ENCODE measurements at places on chromosomes 5 and 9.

GRCh38 chr5:159814805-159815585 is 101.3 kb upstream of the ADRA1B start:
- no peak for DNase-seq

DNA sequence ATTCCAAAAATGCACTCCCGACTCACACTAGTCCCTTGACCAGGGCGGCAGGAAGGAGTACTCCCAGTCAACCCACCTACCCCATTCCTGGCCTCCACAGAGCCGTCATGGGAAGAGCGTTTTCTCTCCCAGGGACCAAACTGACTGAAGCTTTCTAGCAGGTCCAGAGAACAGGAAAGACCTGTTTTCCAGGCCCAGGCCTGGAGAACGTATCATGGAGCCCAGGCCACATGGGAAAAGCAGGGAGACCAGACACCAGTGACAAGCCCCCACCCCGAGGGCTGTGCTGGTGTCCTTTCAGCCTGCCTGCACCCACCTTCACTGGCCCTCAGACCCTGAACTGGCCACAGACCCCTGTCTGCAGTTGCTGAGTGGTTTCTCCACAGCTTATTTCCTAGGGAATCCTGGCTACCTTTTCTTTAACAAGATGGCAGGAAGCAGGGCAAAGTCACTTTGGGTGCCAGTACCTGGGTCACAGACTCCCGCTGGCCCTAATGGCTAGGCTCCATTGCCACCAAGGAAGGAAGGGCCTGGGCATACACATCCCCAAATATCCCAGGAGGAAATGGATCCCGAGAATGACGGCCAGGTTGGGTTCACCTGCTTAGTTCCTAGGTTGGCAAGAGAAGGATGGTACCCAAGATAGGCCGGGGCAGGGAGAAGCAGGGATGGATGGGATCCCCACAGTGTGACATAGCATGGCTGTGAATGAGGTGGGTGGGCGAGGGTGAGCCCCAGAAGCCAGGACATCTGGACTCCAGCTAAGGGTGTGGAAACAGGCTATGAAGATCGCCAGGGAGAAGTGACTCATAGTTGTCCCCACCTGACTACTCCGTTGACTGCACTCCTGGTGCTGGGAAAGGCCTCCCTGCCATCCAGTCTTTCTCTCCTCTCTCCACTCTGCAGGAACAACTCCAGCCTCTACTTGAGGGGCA is 12.2 kb downstream of the CCNI2 start:
- DNase-seq, result no peak

DNA sequence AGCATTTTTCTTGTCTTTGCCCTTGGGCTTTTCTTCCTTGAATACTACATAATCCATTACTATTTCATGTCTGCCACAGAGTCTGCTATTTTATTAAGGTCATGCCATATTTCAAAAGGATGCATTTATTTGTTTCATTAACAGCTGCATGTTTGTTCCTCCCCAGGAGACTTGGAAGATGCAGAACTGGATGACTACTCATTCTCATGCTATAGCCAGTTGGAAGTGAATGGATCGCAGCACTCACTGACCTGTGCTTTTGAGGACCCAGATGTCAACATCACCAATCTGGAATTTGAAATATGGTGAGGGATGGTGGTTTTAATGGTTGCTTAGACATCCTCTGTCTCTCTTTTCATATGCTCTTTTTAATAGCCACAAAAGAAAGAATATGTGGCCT is 4.0 kb downstream of the IL7R start:
- DNase-seq, result no peak

DNA sequence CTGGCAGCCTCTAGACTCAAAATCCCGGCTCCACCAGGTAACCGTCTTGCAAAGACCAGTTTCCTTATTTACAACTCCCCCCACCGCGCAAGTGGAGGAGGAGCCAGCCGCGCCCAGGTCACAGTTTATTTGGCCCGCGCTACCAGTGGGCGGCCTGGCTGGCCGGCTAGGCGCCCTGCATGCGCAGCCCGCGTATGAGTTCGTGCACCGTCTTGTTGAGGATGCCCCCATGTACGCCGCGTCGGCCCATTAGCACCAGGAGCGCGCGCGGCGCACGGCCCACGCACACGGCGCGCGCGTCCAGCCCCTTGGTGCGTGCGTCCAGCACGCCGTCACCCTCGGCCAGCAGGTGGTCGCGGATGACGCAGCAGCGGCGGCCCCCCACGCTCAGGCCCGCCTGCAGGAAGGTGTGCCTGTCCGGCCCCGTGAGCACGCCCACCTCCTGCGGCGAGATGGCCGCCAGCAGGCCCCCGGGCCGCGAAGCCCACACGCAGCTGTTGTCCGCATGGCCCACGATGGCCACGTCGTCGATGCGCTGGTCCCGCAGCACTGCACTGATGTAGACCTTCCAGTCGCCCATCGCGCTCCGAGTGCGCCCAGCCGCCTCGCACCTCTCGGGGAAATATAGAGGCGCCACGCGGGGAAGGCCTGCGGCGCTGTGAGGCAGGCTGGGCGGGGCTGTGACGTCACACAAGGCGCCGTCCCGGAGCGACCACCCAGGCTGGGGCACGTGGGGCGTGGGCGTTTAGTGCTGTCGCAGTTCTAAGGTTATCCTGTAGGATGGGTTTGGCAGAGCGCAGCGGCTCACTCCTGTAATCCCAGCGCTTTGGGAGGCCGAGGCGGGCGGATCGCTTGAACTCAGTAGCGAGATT is at the start of gene PFN3:
PFN3 (minus strand) TSS at position 665 of the 872 bp plus-strand sequence; CDS start at position 580, 85 bp downstream.
- DNase-seq, result no peak

GRCh38 chr5:76604838-76605237 is 18.4 kb downstream of the F2RL2 start:
- DNase-seq, result no peak

- no peak for DNase-seq
Observed at GRCh38 chr5:158669275-158669674, 430.4 kb downstream of the EBF1 start.

GRCh38 chr5:132825033-132825833 is 5.2 kb downstream of the SHROOM1 start:
- DNase-seq, result no peak

DNA sequence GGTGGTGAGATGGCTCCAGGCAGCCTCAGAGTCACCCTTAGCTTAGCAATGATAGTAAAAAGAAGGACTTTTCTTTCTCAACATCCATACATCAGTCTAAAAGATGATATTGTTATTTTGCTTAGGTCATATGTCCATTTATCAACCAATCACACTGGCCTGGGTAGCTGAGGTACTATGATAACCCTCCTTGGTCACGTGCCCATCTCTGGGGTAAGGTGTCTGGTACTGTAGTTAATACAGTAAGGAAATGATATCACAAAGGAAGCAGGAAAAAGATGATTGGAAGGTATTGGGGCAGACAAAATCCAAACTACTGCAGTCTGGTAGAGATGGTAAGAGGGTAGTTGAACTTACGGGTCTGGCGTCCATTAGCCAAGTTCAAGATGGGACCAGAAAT is 5.1 kb upstream of the SMAD5 start:
- DNase-seq, result no peak

GRCh38 chr5:56250011-56250410 is 16.9 kb upstream of the ANKRD55 start:
- DNase-seq, result no peak

- no peak for DNase-seq
Observed at GRCh38 chr5:111737716-111738115, 19.3 kb downstream of the NREP start.

DNA sequence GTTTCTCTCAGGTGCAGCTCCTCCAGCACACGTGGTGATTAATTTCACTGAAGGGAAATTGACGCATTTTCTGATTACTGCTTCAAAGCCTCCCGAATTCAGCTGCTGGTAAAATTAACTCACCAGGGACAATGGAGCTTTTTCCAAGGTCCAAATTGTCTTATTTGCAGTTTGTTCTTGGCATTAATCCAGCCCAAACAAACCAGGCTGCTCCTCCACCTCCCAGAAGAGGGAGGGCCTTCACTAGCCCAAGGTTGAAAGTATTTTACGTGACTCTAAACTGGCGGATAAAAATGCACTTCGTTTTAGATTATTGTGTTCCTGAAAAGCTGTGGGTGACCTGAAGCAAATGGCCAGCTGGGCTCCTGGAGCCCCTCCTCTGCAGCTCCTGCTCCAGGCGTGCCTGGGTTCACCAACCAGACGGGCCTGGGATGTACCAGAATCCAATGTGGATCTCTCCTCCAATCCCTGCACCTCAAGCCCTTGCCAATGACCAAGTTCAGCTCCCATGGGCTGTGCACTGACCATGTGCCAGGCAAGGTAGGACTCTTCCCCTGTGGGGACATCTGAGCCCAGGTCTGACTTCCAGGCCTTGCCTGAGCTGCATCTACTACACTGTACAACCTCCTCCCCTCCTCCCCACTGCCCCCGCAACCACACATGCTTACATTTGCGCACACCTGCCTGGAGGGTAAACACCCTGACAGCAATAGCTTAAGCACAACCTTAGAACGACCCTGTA is 193.4 kb downstream of the CDK5RAP2 start:
- DNase-seq, result no peak

DNA sequence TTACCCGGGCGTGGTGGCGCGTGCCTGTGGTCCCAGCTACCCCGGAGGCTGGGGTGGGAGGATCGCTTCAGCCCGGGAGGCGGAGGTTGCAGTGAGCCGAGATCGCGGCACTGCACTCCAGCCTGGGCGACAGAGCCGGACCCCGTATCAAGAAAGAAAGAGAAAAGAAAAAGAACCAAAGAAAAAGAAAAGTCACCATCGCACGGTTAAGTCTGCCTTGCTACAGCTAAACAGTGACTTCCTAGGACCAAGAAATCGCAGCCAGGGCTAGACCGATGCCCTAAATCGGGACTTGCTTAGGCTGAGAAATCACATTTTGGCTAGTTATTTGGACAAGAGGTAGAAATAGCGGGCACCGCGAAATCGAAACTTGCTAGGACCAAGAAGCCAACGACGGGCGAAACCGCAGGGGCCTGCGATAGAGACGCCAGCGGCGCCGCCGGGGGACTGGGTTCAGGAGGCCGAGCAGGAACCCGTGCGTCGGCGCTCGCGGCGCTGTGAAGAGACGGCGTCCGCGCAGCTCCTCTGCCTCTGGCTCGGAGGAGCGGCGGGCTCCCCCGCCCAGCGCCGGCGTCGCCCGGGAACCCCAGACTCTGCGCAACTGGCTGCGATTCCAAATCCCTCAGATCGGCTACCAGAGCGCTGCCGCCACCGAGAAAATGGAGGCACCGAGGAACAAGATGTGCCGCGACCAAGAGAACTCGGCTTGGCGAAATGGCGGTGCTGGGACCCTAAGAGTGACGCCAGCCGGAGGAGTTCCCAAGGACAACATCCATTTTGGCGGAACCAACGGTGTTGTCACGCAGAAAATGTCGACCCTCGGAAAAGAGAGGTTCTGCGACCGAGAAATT is 26.1 kb upstream of the ANXA2R start:
- DNase-seq, result peak; percentile 56

DNA sequence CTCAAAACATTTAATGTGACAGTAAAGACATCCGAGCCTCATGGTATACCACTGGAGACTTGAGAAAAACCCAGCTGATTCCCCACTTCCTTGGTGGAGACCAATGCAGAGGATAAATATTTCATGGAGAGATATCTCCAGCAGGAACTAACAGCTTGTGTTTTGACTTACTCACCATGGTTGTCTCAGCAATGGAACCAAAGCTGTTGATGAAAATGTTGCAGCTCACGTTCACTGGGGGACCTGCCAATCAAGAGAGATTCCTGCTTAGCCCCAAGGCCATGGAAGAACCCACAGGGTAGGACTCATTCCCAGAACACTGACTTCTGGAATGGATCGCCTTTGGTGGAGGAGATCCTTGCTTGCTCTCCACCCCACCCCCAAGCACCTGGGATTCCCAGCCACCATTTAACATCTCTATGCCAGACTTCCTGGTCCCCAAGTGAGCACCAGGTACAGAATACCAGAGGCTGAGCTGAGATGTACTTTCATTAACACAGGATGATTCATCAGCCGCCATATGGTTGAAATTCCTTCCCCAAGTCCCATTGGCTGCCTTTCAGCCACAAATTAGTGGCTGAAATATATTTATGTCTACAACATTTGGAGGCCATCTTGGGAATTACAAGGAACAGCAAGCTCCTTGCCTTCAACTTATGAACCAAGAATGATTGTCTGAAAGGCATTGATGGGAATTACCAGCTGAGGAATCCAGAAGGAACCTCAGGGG is 37.9 kb downstream of the GLRA1 start:
- DNase-seq, result no peak

GRCh38 chr9:94630833-94631232 is 8.5 kb downstream of the FBP1 start:
- no peak for DNase-seq

Measured in stimulated activated CD4-positive, alpha-beta T cell treated with anti-CD3 and anti-CD28 coated beads, Interleukin-4, amount 100 ng/mL, for 48 hours (primary cell).